Erythroblast (primary cell): ENCODE measurements at places on chromosomes 2 and 18.

DNA sequence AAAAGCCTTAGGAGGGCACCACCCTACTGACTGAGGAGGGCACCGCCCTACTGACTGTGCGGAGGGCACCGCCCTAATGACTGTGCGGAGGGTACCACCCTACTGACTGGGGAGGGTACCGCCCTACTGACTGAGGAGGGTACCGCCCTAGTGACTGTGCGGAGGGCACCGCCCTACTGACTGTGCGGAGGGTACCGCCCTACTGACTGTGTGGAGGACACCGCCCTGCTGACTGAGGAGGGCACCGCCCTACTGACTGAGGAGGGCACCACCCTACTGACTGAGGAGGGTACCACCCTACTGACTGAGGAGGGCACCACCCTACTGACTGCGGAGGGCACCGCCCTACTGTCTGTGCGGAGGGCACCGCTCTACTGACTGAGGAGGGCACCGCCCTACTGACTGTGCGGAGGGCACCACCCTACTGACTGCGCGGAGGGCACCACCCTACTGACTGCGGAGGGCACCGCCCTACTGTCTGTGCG is 150.2 kb upstream of the NFATC1 start:
- peak; percentile 86 for DNase-seq

GRCh38 chr2:73907840-73908452 is 15.1 kb downstream of the ACTG2 start:
- DNase-seq = peak; percentile 77

GRCh38 chr2:42913280-42913878 is 121.0 kb upstream of the HAAO start:
- DNase-seq = peak; percentile 60

DNA sequence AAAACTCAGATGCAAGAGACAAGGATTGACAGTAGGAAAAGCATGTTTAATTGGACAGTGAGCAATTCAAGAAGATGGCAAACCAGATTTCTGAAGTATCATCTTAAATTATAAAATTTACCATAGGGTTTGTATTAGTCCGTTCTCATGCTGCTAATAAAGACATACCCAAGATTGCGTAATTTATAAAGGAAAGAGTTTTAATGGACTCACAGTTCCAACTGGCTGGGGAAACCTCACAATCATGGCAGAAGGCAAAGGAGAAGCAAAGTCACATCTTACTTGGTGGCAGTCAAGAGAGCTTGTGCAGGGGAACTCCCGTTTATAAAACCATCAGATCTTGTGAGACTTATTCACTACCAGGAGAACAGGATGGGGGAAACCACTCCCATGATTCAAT is 24.0 kb upstream of the NOL4 start:
- DNase-seq = no peak

DNA sequence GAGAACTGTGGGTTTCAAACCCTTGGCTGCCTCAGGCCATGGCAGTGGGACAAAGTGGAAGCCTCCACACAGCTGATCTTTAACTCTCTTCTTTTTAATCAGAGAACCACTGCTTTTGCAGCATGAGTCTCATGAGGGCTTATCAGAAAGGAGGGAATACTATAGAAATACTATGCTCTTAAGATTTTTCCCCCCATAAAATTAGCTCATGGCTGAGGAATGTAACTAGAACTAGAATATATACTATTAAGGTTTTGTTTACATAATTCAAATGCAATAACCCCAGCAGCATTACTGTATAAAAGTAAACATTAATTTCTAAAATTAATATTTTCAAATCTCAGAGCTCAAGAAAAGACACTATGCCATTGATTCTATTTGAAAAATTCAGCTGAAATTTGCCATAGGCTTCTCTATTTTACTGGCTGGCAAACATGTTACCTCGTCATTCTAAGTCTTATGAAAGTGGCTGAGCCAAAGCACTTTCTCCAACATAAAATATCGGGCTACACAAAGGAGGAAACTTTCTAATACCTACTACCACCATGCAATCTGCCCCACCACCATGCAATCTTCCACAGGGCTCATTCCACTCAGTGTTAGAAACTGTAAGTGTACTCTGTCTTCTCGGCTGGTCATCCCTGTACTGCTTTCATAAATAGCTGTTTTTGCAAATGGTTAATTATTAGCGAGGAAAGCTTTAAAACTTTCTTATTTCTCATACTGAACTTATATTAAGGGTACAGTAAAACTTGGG is 42.5 kb downstream of the WDR35 start:
- no peak for DNase-seq

DNA sequence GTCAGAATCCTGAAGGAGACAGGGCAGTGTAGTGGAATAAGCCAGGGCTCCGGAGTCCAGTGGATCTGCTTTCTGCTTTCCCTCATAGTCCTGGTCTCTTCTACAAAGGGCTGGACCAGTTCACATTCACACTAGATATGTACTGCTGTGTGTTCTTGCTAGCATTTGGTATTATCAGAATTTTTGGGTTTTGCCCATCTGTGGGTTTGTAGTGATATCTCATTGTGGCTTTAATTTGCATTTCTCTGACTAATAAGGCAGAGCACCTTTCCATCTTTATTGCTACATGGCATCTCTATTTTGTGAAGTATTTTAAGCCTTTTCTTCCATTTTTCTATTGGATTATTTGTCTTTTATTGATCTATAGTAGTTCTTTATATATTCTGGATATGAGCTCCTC is 114.8 kb downstream of the DIS3L2 start:
- DNase-seq = no peak

- no peak for DNase-seq
Observed at GRCh38 chr2:160876765-160877164, 283.5 kb upstream of the TANK start.

GRCh38 chr18:48441405-48441881 is 32.3 kb upstream of the ZBTB7C start:
- DNase-seq = no peak

DNA sequence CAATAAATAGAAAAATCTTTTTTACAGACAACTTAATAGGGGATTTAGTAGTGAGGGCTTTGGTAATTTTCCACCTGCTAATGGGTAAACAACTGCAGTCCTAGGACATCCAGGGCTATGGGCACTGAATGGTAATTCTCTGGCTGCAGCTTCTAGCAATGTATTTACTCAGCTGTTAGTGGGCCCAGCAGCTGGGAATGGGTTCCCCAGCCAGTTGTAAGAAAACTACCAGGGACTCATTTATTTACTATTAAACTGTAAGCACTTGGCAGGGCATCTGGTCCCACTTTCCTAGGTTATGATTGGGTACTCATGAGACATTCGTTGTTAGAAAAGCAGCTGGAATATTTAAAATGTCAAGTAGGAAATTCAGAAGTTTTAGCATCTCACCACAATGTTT is 363.8 kb upstream of the TRIB2 start:
- no peak for DNase-seq

DNA sequence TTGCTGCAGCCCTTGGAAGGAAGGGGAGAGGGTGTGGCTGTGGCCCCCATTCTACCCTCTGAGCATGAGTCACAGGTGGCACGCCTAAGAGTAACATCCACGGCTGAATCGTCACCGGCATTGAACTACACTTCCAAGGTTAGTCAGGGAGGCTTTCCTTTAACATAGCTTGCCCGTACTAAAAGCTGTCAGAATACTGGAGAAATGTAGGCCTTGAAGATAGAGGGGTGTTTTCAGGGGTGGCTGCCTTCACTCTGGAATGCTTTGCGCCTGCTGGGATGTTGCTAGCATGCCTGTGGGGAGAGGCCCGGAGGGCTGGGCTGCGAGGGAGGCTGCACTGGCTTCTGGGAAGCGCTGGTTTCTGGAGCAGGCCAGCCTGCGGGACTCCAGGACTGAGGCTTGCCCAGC is 333.7 kb downstream of the AGAP1 start:
- DNase-seq = no peak

GRCh38 chr18:14026199-14026598 is 106.0 kb downstream of the ZNF519 start:
- DNase-seq = peak; percentile 40

- DNase-seq = no peak
Observed at GRCh38 chr18:62771494-62772270, 56.3 kb downstream of the PHLPP1 start.

DNA sequence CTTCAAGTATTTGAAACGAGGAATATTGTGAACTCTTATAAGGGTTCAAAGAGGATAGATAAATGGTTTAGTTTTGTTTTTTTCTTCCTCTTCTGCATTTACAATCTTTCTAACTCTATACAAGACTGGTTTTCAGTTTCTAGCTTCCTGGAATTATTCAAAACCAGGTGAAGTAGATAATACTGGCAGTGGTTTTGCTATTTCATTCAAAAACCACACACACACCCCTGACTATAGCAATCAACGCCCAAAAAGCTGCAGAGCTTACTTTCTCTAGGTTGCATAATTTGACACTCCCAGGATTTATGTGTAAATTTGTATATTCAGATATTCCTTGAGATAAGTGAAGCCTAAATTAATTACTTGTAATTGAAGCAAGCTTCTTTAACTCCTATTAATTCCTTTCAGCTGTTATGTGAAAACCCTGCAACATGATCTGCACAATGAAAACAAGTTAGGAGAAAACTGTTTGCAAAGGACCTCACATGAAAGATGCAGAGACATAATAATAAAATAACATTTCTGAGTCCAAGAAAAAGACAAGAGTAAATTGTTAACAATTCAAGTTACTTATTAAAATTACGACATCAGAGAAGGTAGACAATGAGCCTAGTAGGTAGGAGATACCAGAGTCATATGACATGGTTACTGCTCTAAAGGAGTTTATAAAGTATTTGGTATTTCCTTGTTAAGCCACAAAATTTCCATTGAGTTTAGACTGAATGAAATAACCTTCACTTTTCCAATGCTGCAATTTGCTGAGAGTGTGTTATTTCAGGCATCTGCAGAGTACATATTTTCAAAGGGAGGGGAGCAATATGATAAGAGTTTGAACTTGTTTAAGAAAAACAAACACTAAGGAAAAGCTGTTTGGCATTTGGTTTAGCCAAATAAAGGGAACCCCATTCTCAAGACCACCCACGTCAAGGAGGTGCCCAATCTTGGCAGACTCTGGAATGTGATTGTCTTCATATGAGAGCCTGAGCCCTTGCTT is 1.6 kb upstream of the NFE2L2 start:
- peak; percentile 82 for DNase-seq

DNA sequence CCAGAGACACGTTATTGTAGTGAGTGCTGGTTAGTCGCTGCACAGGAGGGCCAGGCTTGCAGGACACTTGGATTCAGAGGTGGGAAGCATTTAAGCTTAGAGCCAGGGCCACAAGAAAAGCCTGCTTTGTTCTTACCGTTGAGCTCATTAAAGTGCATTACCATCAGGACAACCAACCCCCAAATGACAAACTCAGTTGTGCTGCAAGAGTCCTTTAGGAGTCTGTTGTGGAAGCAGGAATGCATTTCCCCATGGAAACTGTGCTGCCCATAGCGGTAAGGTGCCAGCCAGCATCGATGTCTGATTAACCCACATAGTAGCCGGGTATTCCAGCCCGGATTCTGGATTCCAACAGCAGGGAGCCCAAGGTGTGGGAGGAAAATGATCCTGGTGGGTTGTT is 23.4 kb upstream of the REEP1 start:
- no peak for DNase-seq

GRCh38 chr2:217071416-217071815 is 211.6 kb upstream of the TNP1 start:
- no peak for DNase-seq

DNA sequence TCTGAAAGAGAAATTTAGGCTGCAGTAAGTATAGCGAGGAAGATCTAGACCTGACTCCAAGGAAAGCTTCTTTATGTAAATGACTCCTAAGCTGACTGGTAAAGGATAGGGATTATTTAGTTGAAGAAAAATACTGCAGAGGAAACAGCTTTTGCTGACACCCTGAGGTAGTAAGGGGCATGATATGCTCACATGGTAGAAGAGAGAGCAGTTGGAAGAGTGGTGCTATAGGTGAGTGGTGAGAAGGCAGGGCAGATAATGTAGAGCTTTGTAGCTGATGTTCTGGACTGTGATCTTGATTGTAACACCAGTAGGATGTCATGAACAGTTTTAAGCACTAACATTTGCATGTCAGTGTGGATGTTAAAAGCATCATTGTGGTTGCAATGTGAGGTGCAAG is 639.1 kb upstream of the SLC39A10 start:
- DNase-seq = no peak

DNA sequence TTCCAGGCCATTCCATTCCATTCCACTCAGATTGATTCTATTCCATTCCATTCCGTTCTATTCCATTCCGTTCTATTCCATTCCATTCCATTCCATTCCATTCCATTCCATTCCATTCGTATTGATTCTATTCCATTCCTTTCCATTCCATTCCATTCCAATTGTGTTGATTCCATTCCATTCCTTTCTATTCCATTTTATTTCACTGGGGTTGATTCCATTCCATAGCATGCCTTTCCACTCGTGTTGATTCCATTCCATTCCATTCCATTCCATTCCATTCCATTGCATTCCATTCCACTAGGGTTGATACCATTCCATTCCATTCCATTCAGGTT is 1142.3 kb downstream of the RPIA start:
- no peak for DNase-seq

- DNase-seq = peak; percentile 40
Observed at GRCh38 chr2:216516730-216517350, 18.2 kb downstream of the RPL37A start.

GRCh38 chr18:69648486-69648885 is 247.8 kb downstream of the DOK6 start:
- no peak for DNase-seq

DNA sequence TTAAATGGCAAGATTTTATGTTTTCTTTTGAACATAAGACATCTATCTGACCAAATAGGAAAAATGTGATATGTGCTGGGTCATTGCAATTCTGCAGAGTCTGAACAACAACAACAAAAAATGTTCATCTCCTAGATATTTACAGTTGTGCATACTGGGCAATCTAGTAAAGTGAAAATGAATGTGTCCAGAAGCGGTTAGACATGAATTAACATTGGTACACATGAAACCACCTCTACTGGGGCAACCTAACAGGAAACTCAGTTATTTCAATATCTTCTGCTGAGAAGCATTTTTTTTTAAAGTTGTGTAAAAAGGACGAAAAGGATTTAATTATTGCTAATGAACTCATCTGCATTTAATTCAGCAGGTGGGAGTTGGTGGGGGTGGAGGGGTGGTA is 76.9 kb downstream of the DHRS9 start:
- no peak for DNase-seq

GRCh38 chr18:21483051-21483450 is 117.5 kb downstream of the ESCO1 start:
- DNase-seq = no peak

DNA sequence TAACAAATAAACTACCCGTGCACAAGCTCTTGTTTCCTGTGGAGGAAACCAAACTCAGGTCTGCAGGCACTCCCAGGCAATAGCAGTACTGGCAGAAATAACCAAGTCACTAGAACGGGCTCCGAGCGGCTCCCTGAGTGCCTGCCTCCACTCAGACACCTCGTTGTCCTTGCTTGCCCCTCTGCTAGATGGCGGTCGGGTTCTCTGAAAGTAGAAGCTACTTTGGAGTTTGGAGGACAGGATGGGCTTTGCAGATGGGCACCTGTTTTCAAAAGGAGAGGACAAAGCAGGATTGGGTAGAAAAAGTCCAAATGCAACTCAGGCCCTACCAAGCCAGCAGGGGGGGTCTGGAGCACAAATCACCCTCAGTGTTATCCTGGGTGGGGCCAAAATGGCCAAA is 136.4 kb downstream of the LRRC30 start:
- no peak for DNase-seq

GRCh38 chr2:75098856-75099255 is 100.5 kb downstream of the TACR1 start:
- DNase-seq = no peak
